ENCODE measurements at places on chromosomes 1 and 21.
A peak's percentile ranks its signal among the peaks of the same experiment; 100 is the strongest.

DNA sequence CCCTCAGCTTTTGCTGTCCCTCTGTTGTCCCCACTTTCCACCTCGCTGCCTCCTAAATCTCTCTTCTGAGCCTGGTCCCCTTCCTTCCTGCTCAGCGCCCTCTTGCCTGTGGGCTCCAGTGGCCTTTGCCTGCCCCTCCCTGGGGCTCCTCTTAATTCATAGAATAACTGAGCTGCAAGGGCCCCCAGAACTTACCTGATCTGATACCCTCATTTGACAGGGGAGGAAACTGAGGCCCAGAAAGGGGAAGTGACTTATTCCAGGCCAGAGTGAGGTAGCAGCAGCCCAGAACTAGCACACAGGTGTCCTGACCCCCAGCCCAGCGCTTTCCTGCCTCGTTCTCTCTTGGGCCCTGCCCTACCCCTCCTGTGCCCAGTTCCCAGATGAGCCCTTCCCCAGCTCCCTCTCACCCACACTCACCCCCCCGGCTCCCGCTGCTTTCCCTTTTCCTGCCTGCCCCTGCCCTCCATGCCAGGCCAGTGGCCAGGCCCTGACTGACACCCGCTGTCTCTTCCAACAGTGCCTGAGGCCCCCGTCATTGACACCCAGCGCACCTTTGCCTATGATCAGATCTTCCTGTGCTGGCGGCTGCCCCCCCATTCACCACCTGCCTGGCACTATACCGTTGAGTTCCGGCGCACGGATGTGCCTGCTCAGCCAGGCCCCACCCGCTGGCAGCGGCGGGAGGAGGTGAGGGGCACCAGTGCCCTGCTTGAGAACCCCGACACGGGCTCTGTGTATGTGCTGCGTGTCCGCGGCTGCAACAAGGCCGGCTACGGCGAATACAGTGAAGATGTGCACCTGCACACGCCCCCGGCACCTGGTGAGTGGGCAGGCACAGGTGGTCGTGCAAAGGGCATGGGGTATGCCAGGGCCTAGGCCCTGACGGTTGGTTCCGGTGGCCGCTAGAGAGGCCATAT lies 5.7 kb downstream of the TRIM46 start:
- peak; percentile 35 for DNase-seq

DNA sequence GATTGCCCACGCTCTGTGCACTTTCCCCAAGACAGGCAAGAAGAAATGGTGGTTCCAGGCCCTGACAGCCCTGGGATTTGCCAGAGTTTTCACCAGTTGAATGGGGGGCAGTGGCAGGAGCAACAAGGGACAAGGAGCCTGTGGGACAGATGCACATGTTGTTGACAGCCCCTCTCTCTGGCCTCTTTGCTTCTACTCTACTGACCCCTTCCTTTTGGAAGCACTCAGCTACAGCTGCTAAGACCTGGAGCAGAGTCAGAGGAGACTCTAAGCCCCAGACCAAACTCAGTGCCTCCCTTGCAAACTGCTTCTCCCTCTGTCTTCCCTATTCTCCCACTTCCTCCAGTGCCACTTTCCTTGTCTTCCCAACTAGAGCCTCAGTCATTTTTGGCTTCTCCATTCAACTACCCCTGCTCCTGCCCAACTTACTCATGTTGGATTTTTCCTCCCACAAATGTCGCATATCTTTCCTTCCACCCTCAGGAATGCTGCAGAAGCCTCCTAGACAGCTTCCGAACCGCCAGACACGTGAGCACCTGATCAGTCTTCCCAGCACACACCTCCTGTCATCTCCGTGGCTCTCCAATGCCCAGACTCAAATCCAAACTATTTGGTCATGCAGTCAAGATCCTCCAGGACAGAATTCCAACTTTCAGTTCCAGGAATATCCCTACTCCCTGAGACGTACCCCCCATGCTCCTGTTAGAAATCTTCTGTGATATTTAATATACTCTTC lies 9.1 kb downstream of the INKA2 start:
- DNase-seq: no peak

DNA sequence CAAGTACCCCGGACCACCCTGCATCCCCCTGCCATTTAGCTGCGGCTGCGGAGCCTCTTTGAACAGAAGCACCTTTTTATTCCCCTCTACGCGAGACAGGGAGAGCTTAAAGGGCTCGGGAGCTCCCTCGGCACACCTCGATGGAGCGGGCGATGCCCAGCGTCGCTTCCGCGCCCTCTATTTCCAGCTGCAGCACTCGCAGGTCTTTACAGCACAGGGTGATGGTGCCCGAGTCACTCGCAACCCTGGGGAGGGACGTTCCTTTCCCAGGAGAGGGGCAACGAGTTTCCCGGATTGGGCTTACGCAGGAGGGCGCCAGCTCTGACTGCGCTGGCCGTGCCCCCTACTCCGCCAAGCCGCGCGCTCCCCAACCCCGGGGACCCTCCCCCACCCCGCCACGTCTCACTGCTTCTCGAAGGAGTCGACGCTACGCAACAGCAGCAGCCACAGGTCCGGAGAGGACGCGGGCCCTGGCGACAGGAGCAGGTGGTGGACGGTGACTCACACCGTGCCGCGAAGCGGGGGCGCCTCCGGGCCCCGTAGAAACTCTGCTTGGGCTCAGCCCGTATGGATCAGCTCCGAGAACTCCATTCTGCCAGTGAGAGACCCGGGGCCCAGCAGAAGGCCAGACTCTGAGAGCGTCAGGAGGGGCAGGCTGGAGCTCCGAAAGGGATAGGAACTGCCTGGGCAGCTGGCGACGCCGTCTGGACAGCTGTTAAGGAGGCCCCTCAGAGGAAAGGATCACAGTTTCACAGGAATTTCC lies 5.8 kb upstream of the FAM167B start:
- DNase-seq: peak; percentile 79

DNA sequence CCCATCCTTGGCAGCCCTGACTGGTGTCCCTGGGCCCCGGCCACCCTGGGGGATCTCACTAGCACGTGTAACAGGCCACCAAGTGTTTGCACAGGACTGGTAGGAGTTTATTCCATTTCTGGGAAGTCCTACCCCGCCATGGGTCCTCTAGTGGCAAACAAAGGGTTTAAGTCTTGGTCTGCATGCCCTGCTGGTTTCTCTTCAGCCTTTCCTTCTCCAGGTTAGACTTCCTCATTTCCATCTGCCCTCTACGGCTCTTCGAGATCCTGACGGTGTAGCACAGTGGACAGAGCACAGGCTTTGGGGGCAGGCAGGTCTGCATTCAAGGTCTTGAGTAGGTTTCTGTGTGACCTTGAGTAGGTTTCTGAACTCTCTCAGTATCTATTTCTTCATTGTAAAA lies 2.8 kb downstream of the AGTRAP start:
- no peak for DNase-seq

- no peak for DNase-seq
Measured at GRCh38 chr21:44881198-44881872, 7.8 kb upstream of the PTTG1IP start.

GRCh38 chr21:34072145-34073031 lies 990 bp upstream of the MRPS6 start:
- no peak for DNase-seq

DNA sequence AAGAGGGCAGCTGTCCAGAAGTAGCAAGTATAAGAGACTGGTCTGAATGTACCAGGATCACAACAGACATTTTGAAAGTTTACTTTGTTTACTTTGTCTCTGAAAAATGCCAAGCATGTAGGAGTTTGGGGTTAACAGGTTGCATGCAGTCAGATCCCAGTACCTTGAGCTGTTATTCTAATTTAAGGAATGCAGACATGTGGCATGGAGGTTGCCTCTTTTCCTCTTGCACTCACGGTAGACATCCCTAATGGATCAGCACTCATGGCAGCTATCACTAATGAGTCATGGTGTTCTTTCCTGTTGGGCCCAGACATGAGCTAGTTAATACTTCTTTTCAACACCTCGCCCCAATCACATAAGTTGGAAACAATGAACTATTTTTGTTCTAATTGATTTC lies 67.3 kb downstream of the GADD45A start:
- no peak for DNase-seq

- DNase-seq: no peak
Measured at GRCh38 chr1:44636688-44637598, 37.3 kb downstream of the TMEM53 start.

DNA sequence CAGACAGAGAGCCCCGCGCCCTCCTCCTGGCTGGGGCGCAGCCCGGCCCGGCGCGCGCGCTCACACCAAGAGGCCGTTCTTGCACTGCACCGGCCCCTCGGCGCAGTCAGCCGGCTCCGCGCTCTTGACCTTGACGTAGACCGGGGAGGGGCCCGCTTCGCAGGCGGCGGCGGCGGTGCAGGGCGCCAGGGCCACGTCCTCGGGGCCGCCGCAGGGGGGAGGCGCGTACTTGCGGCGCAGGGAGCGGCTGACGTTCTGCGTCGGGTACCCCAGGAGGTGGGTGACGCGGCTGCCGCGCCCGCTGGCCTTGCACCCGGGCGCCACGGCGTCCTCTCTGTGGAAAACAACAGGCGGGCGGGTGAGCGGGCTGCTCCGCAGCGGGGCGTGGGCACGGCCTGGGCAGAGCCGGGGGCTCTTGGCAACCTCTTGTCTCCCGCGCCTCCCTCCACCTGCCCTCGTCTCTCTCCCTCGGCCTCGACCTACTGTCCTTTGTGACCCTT lies 7.7 kb downstream of the VSIG8 start:
- peak; percentile 54 for DNase-seq

GRCh38 chr1:162720996-162721395 lies 69.5 kb upstream of the HSD17B7 start:
- no peak for DNase-seq

DNA sequence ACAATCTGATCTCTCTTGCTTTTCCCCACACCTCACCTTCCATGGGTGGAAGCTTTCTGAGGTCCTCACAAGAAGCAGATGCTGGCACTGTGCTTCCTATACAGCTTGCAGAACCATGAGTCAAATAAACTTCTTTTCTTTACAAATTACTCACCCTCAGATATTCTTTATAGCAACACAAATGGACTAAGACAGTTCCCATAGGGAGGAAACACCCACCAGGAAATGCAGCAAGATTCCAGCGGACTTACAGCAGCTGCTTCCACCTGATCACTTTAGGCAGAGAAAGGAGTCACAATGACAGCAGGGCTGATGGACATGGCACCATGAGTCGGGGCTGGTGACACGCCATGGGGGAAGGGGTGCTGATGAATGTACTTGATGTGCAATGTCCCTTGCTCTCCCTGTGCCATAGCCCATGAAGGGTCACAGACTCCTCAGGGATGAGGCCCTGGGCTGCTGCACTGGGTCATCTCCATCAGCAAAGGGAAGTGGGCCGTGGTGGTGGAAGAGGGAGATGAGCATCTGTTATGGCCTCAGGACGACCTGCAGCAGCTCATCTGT lies 53.9 kb downstream of the PRSS38 start:
- no peak for DNase-seq

GRCh38 chr21:28938726-28939125 lies 54.0 kb downstream of the LTN1 start:
- no peak for DNase-seq

DNA sequence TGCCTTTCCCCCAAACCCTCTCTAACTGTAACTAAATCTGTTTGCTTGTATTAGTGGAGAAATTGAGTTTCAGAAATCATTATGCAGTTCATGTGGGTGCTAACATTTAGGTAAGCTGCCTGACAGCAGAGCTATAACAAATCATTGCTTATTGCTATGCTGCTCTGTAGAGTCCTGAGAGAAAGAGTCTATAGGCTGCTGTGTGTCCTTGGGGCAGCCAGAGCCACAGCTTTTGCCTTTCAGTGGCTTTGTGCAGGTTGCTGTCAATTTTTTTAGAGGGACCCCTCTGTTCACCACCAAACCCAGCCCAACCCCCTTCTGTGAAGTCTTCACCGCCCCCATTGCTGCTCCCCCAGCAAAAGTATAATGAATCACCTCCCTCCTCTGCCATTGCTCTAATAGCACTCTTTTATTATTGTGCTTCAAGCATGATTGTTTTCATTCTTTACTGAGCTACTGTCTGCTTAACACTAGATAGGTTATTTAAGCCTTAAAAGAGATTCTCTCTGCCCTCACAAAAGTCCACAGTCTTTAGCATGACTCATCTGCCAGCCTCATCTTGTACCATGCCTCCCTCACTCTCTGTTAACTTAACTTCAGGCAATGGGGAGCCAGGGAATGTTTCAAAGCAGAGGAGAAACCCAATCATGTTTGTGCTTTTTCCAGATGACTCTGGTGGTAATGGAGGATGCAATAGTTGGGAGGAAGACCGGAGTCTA lies 38.6 kb downstream of the DIRAS3 start:
- no peak for DNase-seq

GRCh38 chr1:18512883-18513282 lies 32.2 kb downstream of the KLHDC7A start:
- no peak for DNase-seq

DNA sequence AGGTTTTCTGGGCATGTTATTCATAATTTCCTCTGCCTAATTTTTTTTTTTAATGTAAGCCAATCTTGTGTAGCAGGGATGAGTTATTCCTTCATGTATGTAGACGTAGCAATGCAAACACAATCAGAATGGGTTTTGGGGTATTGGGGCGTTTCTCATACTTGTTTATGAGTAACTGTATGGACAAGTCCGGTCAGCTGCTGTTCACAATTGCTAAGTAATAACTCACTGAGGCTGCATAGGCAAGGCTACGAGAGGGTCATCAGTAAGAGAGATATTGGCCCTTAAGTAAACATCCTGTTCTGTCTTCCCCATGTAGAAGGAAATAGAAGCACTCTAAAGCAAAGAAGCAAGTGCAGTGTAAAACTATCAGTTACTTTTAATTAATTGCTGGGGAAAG lies 9.5 kb upstream of the TARS2 start:
- no peak for DNase-seq

DNA sequence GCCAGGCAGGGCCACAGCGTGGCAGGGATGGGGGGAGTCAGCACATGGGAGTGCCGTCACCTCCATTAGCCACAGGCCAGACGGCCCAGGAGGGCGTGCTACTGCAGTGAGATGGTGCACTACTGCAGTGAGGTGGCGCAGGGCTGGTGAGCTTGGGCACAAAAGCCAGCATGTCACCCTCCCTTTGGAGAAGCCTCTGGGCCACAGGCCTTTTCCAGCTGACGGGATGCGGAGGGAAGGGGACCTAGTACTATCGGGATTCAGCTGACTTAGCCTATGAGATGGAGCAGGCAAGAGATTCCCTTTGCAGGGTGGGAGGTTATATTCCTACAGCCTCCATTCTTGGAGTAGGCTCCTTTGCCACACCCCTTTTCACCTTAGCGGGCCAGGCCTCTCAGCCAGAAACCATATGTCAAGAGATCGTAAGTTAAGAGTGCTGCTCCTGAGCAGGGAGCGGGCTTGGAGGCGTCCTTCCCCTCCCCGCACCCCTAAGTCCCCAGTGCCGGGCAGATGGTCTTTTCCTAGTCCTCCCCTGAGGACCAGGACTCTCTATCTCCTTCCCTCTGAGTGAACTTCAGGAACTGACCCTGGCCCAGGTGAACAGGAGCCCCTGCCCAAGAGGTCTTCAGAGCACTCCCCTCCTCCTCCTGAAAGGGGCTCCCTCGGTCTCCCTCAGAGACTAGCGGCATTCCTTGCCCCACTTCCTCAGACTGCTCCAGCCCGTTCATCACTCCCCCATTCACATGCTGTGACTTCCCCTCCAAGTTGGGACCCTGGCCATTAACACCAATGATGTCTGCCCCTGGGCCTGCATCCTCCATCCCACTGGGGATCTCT lies 8.2 kb downstream of the NES start:
- no peak for DNase-seq

DNA sequence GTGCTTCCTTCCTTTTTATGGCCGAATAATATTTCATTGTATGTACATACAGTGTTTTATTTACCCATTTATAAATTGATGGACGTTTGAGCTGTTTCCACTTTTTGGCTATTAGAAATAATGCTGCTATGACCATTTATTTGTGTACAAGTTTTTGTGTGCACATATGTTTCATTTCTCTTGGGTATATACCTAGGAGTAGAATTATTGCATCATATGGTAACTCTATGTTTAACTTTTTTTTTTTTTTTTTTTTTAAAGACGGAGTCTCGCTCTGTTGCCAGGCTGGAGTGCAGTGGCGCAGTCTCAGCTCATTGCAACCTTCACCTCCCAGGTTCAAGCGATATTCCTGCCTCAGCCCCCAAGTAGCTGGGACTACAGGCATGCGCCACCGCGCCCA lies 19.0 kb downstream of the SDHC start:
- no peak for DNase-seq
